A549 (cell line): ENCODE measurements at places on chromosomes 5 and 9. TPM values are rescaled to one million over a fixed set of nuclear protein-coding genes. Genes with fewer than 3 reads are reported as not detected.

HOMER1 gene
- polyA plus RNA-seq, result 6.0 to 8.1 TPM (median 6.3 TPM) in 3 replicates

DNA sequence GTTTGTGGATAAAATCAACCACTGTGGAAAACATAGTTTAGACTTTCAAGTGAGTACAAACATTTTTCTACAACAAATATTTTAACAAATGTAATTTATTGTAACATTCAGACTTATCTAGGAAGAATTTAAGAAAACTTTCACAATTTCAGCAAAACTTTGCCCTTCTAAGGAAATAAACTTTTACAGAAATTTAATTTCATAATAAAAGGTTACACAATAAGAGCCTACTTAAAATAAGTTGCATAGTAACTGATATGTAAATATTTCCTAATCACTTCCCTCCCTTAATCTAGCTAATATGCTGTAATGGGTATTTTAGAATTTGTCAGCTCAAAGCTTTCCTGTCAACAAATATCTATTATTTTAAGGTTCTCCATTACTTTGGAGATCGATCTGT is 1899.9 kb downstream of the MAT2B start:
- no peak for DNase-seq

DNA sequence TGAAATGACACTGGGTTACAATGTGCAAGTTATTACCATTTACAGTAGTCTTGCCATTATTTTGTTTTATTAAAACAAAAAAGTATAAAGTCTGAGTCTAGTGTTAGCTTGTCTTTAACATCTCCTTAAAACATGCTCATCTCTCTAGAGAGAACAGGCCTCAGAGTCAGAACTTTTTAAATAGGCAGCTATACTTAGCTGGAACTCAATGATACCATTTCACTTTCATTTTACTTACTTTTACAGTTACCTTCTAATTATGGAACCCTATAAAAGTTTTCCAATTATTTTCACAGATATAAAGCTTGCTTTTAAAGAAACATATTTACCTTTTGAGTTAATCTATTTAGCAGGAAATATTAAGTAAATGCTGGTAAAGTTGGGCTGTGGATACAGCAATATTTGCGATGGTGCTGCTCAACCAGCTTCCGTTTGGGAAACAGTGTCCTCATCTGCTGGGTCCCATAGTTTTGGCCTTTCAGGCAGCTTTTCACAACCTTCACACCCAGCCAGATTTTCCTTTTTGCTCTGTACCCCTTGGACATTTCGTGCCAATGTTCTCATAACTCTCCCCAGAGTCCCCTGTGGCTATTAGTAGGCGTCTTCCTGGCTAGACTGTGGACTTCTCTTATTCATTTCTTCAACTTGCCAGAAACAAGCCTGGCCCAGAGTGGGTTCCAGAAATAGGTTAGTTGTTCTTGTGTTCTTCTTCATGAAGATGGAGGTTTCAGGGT is 36.3 kb upstream of the UBTD2 start:
- no peak for DNase-seq

DNA sequence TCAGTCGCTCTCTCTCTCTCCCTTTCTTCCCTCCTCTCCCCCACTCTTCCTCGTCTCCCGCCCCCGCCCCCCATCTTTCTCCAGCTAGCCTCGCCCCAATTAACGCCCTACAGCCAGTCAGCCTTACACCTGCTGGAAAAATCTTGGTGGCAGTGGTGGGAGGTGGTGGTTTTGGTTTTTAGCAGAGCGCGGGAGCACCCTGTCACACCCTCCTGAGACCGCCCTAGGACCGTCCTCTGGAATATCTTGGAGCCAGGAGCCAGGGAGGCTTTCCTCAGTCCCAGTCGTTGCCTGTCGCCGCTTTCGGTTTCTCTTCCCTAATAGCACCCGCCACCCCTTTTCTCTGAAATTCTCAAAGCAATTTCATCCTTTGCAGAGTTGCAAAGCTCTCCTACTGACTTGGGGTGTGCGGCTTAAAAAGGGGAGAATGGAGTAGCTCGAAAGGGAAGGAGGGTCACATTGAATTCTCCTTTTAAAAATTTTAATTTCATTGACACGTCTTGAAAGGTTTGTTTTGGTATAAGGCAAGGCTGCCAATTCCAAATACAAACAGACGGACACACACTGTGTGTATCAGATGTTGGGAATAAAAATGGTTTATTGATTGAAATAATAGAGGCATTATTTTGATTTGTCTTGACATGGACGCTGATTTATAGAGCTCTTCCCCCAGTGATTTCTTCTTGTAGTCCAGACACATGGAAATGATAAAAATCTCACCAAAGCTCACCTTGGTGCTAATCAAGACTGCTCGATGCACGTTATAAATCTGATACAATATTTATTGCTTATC is 301.3 kb downstream of the PARP8 start:
- DNase-seq, result no peak

GRCh38 chr9:106775960-106776359 is 87.0 kb upstream of the ZNF462 start:
- DNase-seq, result no peak

MARCHF3 gene
- polyA plus RNA-seq, result 0.39 to 0.61 TPM (median 0.43 TPM) in 3 replicates

DNA sequence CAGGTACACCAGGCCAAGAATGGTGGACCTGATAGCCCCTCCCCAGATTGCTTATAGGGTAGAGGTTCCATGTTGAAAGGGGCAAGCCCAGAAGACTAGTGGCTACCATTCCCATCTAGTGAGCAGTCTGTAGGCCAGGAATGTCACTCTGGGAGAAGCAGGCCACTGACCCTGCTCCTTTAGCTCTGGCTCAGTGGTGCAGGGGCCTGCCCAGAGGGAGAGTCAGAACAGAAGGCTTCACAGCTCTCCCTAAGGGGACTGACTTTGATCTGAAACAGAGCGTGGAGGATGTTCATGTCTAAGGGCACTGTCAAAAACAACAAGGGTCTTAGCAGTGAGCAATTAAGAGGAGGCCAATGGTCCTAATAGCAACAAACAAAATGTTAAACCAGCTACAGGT is 81.7 kb downstream of the ZNF354C start:
- DNase-seq, result no peak

GRCh38 chr5:179023528-179024189 is at the start of gene ZNF879:
ZNF879 (plus strand) TSS chr5:179023804; CDS start chr5:179025005, 1,201 bp downstream.
- peak; percentile 95 for DNase-seq

GRCh38 chr9:3946840-3947587 is 352.9 kb downstream of the GLIS3 start:
- DNase-seq, result no peak

DNA sequence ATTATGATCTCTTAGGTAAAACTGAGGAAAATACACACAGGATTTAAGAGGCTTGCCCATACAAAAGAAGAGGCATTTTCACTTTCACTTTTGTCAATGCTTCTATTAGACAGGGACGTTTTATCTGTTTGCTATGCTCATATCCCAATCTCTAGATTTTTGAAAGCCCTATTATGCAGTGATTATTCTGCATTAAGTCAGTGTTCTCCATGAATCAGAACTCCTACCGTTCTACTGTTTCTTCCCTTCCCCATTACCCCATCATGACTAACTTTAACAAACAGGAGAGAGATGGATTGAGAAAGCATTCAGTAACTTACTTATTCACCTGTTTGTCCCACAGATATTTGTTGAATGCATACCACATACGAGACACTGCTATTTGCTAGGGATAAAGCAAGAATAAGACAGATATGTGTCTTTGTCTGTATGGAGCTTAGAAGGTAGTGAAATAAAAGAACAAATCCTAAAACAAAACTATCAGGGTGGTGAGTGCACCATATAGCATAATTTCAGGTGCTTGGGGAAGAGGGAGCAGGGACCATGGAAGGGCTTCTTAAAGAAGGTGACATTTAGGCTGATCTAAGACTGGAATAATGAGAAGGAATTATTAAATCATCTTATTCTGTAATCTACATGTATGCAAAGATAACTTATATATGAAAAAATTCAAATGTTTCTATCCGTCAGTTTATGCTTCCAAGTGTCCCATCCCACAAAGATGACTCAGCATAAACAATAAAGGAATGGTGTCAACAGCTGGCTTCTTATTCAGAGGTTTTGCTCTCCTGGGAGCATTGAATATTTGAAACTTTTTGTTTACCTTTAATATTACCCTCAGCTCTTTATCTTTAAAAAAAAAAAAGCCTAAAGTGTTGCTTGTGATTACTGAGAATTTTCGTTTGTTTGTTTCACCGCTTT is 328.1 kb downstream of the HINT1 start:
- DNase-seq, result peak; percentile 9

GRCh38 chr9:87381050-87381711 is 116.5 kb upstream of the DAPK1 start:
- peak; percentile 68 for DNase-seq

- no peak for DNase-seq
Measured at GRCh38 chr9:133973111-133973790, 18.9 kb downstream of the VAV2 start.

GFRA3 gene
- polyA plus RNA-seq, result 0.04 to 0.07 TPM in 2 of 3 replicates, not detected in the other

GRCh38 chr9:89890326-89890980 is 285.6 kb downstream of the GADD45G start:
- DNase-seq, result no peak

- peak; percentile 36 for DNase-seq
Measured at GRCh38 chr5:151739939-151740335, 18.5 kb downstream of the ATOX1 start.

GRCh38 chr5:96563816-96564215 is 98.4 kb upstream of the CAST start:
- no peak for DNase-seq

FTMT gene
- not detected in 3 replicates for polyA plus RNA-seq

GRCh38 chr5:127830157-127830556 is 127.0 kb downstream of the CCDC192 start:
- no peak for DNase-seq

FABP6 gene
- polyA plus RNA-seq, result 0.63 to 0.99 TPM (median 0.75 TPM) in 3 replicates

PCDHAC1 gene
- 0.55 to 0.57 TPM (median 0.57 TPM) in 3 replicates for polyA plus RNA-seq

GRCh38 chr5:133794771-133795415 is 173.5 kb downstream of the C5orf15 start:
- DNase-seq, result no peak

DNA sequence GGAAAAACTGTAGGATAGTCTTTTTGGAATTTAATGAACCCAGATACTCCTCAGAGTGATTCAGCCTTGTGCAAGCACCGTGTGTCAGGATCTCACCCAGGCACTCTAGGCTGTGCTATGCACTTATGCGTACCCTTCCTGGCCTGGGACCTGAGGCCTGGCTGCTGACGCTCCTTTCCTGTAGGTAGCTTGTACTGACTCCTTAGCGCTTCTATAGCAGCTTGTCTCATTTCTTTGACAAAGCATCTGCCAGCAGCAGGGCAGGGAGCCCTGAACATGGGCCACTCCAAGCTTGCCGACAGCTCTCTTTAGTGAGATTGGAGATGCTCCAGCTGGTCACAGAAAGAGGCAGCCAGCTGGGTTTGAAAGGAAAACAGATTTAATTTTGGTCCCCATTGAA is 147.3 kb downstream of the SGCD start:
- no peak for DNase-seq

- DNase-seq, result no peak
Measured at GRCh38 chr5:40906351-40906751, 2.9 kb upstream of the C7 start.

PTPRD gene
- 0.29 to 0.39 TPM (median 0.36 TPM) in 3 replicates for polyA plus RNA-seq

RNF224 gene
- polyA plus RNA-seq, result 0.04 to 0.07 TPM (median 0.07 TPM) in 3 replicates

KIF4B gene
- polyA plus RNA-seq, result 0.05 to 0.11 TPM (median 0.10 TPM) in 3 replicates

DNA sequence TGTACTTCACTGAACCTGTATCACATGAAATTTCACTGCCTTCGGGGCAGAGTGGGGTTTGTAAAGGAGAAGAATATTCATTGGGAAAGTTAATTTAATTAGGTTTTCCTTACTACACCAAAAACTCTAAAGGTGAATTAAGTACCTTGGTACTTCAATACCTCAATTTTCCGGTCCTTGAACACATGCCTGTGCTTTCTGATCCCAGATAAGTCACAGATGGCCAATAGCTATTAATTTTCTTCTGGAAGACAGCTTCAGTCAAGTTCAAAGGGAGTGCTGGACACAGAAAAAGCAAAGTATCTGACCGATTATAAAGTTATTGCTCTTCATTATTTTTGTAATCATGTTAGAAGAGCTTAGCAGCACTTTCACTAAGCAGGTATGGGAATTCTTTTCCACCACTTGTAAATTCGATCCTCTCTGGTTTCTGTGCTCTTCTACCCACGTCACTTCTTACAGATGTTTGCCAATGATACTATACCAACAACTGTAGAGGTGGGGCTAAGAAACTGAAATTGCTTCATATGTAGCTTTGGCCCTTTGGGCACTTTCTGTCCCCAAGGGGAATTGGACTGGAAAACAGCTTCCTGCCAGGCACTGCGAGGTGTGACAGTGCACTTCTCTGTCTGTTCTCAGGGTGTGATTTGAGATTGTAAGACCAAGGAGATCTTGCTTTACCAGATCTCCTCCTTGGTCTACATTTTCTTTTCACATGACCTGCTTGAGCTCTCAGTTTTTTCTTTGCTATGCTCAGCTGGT is 164.0 kb downstream of the CCDC192 start:
- no peak for DNase-seq

LECT2 gene
- not detected in 3 replicates for polyA plus RNA-seq

- DNase-seq, result no peak
Measured at GRCh38 chr5:136799806-136800372, 434.5 kb upstream of the TRPC7 start.

DOK3 gene
- polyA plus RNA-seq, result 7.1 to 9.1 TPM (median 7.4 TPM) in 3 replicates

GRCh38 chr5:31641575-31641974 is 2.6 kb downstream of the PDZD2 start:
- no peak for DNase-seq

- no peak for DNase-seq
Measured at GRCh38 chr9:14445946-14446345, 132.0 kb upstream of the NFIB start.

DNA sequence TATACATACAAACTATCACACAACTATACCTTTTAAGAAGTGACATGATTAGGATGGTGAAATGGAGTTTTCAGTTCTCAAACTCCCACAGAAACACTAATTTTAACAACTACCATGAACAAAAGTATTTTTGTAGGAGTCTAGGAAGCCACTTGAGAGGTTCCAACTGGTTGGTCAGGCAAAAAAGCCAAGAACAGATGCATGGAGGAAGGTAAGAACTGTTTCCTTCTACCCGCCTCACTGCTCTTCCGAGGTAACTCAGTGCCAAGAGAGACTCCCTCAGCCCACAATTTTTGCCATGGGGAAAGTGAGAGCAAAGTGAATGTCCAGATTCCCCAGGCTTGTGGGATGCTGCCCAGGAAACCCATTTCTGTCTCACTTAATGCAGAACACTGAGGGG is 15.7 kb downstream of the BTNL8 start:
- no peak for DNase-seq

- DNase-seq, result no peak
Measured at GRCh38 chr5:52791366-52791765, 3.6 kb downstream of the ITGA1 start.

DNA sequence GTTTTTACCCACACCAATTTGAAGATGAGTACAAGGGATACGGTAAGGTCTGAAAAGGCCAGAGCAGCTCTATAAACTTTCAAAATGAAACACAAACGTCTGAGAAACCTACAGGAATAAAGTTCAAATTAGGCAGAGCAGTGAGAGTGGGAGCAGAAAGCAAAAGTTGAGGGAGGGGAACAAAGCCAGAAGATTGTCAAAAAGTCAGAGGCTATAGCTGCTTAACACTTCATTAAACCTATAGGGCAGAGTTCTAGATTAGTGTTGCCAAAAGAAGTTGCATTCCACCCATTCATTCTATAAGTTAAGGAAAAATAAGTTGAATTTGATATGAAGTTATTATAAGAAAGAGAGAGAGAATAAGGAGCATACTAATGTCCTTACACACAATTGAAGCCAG is 309.6 kb upstream of the CD180 start:
- no peak for DNase-seq

TDRD7 gene
- polyA plus RNA-seq, result 11.1 to 14.2 TPM (median 11.5 TPM) in 3 replicates

GRCh38 chr9:126513159-126514036 is 100.3 kb upstream of the LMX1B start:
- DNase-seq, result no peak

ASTN2 gene
- polyA plus RNA-seq, result 5.8 to 7.2 TPM (median 6.0 TPM) in 3 replicates
